ENCODE measurements at places on chromosomes 6 and 20.

DNA sequence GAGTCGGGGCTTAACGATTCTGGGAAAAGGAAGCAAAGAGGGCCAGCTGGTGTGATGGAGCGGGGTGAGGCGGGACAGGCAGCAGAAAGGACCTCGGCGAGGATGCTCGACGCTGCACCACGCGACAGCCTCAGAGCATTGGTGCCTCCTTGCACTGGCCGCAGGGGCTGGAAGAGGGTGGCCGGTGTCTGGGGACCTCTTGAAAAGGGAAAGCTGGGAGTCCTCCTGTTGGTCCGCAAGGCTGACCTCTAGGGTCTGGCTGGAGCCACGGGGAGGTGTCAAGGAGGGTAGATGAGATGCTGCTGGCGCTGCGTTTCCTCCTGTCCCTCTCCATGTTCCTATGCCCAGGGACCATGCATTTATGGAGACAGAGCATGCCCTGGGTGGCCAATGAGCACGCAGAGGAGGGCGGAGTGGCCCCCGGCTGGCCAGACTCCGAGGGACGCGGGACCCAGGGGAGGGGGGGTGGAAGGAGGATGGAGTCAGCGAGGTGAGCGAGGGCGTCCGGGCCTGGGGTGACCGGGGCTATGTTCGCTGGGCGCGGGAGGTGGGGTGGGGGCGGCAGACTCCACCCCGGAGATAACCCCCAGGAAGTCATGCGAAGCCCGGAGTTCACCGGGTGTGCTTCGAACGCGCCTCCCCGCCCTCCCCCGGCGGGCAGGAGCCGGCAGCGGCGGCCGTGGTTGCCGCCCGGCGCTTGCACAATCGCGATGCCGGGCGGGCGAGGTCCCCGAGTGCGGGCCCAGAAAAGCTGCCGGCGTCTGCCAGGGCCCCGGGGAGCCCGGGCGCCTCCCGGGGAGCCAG is at the start of gene CYP24A1:
CYP24A1 (minus strand) TSS at position 334 of the 804 bp plus-strand sequence. CDS start 407 bp downstream, outside the sequence.
- DNase-seq, result no peak

GRCh38 chr20:48983423-48984400 is 62.2 kb downstream of the ARFGEF2 start:
- DNase-seq, result no peak

DNA sequence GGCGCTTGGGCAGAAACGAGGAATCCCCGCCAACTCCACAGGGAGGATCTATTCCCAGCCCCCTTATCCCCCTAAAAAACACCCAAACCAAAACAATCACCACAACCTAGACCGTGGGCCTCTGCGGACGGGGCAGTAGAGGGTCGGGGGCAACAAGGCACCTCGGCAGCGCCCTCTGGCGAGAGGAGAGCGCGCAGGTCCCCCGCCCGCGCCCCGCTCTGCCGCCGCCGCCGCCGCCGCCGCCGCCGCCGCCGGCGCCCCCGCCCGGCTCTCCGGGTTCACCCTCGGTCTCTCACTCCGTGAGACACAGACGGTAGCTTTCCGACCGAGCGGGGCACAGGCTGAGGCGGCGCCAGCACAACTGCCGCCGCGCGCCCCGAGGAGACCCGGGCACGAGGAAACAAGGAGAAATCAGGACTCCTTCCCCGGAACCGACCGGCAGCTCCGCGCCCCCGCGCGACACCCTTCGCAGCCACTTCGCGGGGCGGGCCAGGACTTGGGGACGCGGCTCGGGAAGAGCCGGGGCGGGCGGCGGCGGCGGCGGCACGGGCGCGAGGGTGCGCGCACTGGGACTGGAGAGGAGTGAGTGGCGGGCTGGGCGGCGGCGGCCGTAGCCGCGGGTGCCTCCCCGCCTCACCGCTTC is at the start of gene SLC35F1:
SLC35F1 (plus strand) TSS at position 307 of the 643 bp plus-strand sequence.
- no peak for DNase-seq

GRCh38 chr20:41306061-41306727 is 11.3 kb downstream of the ZHX3 start:
- no peak for DNase-seq

GRCh38 chr6:88248709-88249321 is 82.7 kb upstream of the CNR1 start:
- no peak for DNase-seq

- no peak for DNase-seq
Measured at GRCh38 chr6:128400875-128401274, 119.5 kb downstream of the PTPRK start.

DNA sequence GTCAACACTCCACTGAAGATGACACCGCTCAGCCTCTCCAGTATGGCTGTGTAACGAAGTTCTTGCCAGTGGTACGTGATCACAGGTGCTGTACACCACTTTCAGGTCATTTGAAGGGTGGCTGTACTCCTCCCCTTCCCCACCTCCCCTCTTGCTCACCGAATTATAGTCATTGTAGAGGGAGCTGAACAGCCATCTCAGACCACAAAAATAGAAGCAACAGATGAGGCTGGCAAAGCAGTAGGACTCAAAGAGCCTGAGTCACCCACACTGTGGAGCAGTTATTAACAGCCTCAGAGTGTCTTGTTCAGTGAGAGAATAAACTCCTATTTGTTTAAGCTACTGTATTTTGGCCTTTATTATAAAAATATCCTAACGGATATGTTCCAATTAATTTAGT is 192.5 kb upstream of the MCHR2 start:
- no peak for DNase-seq

- no peak for DNase-seq
Measured at GRCh38 chr6:168208854-168209253, 110.7 kb downstream of the DACT2 start.

DNA sequence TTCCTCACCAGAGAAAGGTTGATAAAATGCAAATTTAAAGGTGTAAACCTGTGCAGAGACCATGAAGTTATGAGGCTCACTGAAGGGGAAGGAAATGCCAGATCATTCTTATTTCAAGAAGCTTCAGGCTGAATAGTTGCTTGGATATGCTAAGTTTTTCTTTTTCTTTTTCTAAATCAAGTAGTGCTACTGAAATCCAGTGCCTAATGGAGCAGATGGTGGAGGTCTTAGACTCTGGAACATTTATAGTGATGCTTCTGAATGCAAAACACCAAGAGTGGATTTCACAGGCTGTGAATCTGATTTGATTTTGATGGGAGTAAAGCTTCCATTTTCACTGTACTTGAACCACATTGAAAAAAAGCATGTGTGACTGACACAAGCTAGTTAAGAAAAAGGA is 151.2 kb upstream of the BEND3 start:
- no peak for DNase-seq

DNA sequence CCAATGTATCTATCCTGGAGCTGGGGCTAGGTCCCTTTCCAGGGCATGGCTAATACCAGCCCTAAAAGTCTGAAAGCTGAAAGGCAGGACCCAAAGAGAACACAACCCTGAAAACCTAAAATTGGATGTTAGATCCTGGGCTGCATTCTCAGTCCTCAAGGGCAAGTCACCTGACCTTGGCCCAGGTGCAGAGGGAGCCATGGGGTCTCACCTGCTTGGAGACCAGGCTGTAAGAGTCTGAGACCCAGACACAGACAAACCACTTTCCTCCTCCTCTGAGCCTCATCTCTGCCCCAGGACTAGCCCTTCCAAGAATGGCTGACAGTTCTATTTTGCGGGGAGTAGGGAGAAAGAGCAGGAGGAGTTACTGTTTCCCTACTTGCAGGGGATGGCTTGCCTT is 60.0 kb downstream of the EFCAB8 start:
- DNase-seq, result no peak

DNA sequence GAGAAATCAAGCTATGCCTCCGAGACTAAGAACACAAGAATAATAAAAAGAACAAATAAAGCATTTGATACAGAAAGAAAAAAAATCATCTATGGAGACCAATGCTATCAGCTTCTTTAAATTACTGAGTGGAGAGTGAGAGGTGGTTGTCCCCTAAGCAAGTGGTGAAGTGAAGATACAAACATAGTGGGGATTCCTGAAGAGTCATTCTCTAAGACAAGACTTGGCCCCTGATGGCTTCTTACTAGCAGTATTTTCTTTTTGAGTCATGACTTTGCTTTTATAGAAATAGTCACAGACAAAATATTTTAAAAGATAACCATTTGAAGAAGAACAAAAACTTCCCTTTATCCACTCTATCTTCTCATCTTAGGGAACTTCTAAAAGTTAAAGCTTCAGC is 261.4 kb upstream of the PRDM1 start:
- DNase-seq, result no peak

DNA sequence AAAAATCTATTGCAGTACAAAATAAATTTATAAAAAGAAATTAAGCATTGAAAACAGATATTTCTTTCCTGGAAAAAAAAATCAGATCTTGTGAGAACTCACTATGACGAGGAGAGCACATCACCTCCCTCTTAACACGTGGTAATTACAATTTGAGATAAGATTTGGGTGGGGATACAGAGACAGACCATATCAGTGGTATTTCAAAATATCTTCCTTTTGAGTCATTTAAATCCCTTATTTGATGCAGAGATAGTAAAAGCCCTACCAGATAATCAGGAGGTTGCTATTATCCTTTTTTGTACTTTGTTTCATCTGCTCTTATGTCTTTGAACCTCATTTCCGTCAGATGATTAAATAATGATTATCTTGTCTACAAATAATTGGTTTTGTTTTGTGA is 800.4 kb downstream of the KIF16B start:
- no peak for DNase-seq

DNA sequence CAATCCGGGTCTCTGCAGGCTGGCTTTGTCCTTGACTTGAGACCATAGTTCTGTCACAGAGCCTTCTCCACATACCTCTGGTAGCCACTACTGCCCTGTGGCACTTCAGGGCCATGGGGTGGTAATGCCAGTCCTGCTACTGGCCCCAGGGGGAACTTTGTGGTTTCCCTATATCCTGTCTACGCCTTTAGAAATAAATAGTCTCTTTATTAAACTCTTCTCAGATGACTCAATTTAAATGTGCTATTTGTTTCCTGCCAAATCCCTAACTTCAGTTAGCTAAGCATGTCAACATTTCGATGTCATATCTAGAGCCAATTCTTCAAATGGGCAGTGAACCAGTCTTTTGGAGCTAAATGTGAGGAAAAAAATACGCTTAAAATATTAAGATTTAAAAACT is 60.1 kb downstream of the SEL1L2 start:
- no peak for DNase-seq

DNA sequence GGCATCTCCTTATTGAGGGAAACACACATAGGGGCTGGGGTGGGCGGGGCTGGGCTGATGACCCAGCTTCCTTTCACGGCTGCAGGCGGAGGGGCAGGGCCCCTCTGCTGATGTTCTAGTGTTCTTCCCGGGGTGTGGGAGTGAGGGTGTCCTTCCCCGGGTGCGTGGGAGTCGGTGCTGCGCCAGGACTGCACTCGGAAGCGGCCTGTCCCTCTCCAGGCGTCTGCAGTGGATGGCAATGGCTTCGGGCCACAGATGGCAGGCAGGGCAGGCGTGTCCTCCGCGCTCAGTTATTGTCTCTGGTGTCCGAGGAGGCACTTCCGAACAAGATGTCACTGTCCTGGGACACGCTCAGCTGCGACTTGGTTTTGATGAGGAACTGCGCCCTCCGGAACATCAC is 19.2 kb downstream of the KCNG1 start:
- DNase-seq, result no peak

GRCh38 chr20:51135926-51136715 is 113.2 kb upstream of the KCNG1 start:
- DNase-seq, result no peak

DNA sequence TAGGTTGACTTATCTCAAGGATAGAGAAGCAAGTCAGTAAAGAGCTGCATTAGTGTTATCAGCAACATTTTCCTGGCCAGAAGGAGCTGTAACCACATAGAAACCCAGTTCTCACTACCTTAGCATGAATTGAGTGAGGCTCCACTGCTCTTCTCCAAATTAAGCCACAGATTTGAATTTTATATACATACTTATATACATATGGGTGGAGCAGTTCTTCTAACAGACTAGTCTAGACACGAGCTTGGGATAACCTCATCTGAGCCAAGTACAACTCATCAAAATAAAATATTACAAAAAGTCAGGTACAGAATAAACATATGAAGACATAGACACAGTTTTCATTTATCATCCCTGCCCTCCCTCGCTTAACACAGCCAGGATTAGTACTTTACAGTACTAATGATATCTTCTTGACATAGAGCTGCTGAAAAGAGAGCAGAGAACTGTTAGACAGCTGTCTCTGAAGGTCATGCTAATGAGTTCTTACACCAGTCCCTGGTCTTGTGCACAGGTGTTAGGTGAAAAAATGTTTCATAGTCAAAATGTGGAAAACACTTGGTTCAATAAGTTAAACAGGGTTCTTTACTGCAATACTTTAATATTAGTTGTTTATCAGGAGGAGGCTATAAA is 147.4 kb upstream of the HTR1E start:
- no peak for DNase-seq

GRCh38 chr20:38550274-38550673 is 30.7 kb upstream of the ADIG start:
- DNase-seq, result no peak

DNA sequence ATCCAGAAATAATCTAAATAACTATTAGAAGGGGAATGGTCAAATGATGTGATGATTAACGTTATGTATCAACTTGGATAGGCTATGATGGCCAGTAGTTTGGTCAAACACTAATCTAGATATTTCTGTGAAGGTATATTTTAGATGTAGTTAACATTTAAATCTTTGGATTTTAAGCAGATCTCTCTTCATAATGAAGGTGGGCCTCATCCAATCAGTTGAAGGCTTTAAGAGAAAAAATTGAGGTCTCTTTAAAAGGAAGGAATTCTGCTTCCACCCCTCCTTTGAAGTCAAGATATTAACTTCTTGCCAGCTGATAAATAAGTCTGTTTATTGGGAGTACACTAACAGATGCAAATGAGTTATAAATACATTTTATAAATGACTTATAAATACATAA is 760.0 kb upstream of the SLC35B3 start:
- no peak for DNase-seq

GRCh38 chr20:59945175-59945574 is 5.0 kb downstream of the FAM217B start:
- no peak for DNase-seq

All from stimulated activated CD4-positive, alpha-beta T cell treated with anti-CD3 and anti-CD28 coated beads, Interleukin-1b, Interleukin-23, amount 100 ng/mL, for 24 hours (primary cell).